CD4-positive, alpha-beta T cell treated with Interleukin-15 for 4 hours (primary cell): ENCODE measurements at places on chromosomes 6 and 20.

- no peak for DNase-seq
These were observed 18.5 kb upstream of the DCBLD1 start for GRCh38 chr6:117463762-117464665.

DNA sequence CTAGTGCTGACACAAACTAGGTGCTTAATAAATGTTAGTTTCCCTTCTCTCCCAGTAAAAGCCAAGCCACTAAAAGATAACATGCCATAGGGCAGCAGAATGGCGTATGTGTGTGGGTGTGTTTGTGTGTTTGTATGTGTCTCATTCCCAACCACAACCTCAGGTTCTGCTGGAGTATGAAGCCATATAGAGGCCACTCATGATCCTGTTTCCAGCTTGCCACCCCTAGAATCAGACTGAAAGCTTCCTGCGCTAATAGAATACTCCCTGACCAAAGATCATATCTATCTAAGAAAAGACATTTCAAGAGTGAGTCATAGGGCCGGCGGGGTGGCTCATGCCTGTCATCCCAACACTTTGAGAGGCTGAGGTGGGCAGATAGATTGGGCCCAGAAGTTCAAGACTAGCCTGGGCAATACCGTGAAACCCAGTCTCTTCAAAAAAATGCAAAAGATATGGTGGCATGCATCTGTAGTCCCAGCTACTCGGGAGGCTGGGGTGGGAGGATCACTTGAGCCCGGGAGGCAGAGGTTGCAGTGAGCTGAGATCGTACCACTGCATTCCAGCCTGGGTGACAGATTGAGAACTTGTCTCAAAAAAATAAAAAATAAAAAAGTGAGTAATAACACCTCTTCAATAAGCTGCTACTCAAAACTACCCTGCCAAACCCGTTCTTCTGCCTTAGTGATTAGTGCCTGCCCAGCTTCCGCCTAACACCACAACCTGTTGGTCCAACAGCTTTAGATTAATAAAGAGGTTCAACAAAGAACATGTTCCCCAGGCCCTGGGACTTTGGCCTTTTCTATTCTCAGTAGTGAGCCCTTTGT lies 11.8 kb upstream of the SNRPC start:
- DNase-seq = no peak

DNA sequence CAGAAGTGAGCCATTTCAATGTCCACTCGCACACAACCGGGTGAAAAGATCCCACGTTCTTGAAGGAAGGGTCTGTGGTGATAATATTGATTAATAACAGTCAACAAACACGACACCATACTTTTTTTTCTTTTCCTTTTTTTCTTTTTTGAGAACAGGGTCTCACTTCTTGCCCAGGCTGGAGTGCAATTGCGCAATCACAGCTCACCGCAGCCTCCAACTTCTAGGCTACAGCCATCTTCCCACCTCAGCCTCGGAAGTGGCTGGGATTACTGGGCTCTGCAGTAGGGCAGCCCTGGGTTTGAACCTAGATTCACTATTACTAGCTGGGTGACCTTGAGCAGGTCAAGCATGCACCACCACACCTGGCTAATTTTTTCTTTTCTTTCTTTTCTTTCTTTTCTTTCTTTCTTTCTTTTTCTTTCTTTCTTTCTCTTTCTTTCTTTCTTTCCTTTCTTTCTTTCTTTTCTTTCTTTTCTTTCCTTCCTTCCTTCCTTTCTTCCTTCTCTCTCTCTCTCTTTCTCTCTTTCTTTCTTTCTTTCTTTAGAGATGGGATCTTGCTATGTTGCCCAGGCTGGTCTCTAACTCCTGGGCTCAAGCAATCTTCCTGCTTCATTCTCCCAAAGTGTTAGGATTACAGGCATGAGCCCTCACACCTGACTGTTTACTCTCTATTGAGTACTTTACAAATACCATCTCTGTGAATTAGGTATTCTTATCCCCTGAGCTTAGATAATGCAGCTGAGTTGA lies 123.9 kb downstream of the SNX5 start:
- no peak for DNase-seq

- DNase-seq = peak; percentile 67
These were observed 37.1 kb downstream of the CD109 start for GRCh38 chr6:73732845-73733675.

GRCh38 chr6:17226786-17227233 lies 54.4 kb upstream of the RBM24 start:
- no peak for DNase-seq

- peak; percentile 24 for DNase-seq
These were observed 31.8 kb upstream of the ELMO2 start for GRCh38 chr20:46438156-46438750.

DNA sequence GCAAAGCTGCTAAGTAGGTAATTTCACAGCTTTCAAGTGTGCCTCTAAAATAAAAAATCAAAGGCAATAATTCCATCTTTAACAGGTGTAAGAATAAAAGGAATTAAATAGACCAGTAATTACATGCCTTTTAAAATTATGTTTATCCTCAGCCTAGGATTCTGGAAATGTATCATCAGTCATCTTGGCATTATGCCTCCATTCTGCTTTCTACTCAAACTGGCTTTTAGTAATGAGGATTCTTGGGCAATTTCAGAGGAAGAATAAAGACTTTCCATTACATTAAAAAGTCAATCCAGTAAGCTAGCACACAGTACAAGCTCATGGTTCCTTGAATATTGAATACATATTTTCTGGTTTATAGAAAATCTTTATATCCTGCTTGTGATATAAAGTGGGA lies 44.7 kb downstream of the GSTA2 start:
- no peak for DNase-seq

- no peak for DNase-seq
These were observed 1.8 kb downstream of the CHMP4B start for GRCh38 chr20:33812908-33813462.

DNA sequence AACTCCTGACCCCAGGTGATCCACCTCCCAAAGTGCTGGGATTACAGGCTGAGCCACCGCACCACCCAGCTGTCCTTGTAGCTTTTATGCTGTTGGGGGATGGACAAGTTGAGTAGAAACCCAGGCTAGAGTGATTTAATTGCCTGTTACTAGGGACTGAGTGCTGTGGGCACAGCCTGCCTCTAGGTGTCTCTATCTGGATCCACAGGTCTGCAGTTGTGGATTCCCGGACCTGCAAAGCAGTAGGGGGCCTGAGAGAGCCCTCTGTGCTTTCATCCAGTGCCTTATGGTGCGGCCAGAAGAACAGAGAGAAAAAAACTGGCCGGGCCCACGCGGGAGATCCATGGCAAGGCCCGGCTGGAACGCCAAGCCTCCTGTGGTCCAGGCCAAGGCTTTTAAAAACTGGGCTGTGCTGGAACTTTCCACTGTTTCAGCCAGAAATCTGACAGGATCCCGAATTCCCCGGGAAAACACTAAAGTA lies 5.2 kb downstream of the SIRPA start:
- no peak for DNase-seq

- DNase-seq = no peak
These were observed 83.8 kb upstream of the ELOVL5 start for GRCh38 chr6:53432318-53433161.

- no peak for DNase-seq
These were observed 7.0 kb upstream of the ID4 start for GRCh38 chr6:19830171-19830570.

- DNase-seq = no peak
These were observed 270.0 kb upstream of the HSF2 start for GRCh38 chr6:122129313-122130025.

- no peak for DNase-seq
These were observed 250.5 kb downstream of the TAF4 start for GRCh38 chr20:61815176-61815575.

DNA sequence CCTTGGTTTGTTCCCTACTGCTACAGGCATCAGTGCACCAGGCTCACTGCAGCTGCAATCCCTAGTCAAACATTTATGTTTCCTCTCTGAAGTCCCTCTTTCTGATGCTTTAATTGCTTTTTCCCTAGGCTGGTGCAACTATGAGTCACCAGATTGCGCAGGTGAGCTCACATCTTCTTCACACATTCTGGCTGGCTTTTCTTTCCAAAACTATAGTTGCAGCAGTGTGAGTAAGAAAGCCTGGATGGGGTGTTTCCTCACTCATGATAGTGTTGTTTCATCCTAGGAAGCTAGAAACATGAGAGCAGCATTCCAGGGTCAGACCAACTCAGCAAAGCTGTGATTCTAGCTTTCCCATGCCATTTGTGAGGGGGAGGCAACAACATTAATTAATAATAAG lies 296.4 kb downstream of the PAX1 start:
- DNase-seq = no peak

- peak; percentile 58 for DNase-seq
These were observed 192.0 kb downstream of the PREX1 start for GRCh38 chr20:48635791-48636267.

- no peak for DNase-seq
These were observed 62.6 kb downstream of the FAM50B start for GRCh38 chr6:3911614-3912336.

- no peak for DNase-seq
These were observed 540.7 kb downstream of the BCKDHB start for GRCh38 chr6:80647156-80647555.

- DNase-seq = no peak
These were observed 101.1 kb downstream of the YTHDF1 start for GRCh38 chr20:63114693-63115311.

GRCh38 chr20:9323622-9324021 lies 190.8 kb upstream of the LAMP5 start:
- DNase-seq = no peak

- DNase-seq = peak; percentile 71
These were observed 74.1 kb downstream of the LAMA4 start for GRCh38 chr6:112180095-112180820.

DNA sequence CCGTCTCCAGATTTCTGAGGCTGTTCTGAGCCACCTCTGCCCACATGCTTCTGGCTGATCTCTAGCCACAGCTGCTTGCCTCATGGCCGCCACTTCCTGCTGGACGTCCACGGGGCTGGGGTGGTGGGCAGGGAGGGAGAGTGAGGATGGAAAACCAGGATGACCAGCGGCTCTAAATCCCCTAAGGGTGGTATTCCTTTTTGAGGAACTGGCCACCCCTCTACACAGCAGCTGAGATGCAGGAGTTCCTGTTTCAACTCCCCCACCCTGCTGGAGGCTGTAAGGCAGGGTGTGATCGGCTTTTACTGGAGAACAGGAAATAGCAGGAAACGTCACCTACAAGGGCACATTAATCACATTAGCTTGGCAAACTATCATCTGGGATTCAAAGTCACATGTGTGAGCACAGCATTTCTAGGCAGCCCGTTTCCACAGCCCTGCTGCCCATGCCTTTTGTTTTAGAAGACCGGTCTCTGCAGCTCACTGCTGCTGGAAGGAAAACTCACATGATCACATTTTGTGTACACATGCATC lies 181.6 kb upstream of the ECI2 start:
- DNase-seq = no peak

GRCh38 chr20:41889844-41890224 lies 271.7 kb upstream of the CHD6 start:
- DNase-seq = no peak

GRCh38 chr6:40054602-40055001 lies 120.3 kb upstream of the MOCS1 start:
- DNase-seq = no peak

GRCh38 chr6:5442319-5442718 lies 181.0 kb downstream of the FARS2 start:
- no peak for DNase-seq

DNA sequence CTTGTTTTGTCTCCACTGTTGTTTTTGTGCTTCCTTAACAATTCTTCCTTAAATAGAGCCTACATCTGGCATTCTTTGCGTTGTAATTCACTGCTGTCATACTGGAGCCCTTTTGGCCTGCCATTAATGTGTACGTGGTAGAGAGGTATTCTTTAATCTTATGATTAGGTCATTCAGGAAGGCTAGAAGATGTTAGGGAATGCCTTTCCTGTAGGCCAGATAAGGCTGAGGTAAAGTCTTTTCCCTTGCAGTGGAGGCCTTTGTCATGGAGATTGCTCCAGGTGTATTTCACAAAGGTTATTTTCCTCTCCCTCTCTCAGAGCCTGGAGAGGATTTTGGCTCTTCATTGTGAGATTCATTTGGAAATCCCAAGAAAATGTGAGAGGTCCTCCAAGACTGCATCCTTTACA lies 146.9 kb downstream of the FUT9 start:
- no peak for DNase-seq

GRCh38 chr20:37439223-37439933 lies 81.7 kb upstream of the NNAT start:
- DNase-seq = no peak

DNA sequence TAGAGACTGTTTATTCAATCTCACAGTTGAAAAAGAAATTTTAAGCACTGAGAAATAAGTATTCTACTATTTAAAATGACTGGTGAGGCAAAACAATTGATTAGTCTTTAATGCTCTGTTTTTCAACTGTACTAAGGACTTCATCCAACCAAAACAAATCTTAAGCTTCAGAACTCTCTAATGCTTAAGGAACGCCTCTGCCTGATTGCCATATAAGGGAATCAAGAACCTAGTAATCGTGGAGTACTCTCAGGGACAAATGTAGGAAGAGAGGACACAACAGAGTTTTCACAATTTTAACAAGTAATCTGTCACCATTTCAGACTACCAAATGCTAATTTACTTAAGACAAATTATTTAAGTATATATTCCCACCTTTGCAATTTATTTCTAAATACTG lies 16.1 kb downstream of the FBXO30 start:
- DNase-seq = no peak

- DNase-seq = no peak
These were observed 79.7 kb upstream of the JARID2 start for GRCh38 chr6:15166121-15166520.

- no peak for DNase-seq
These were observed 148.3 kb downstream of the SMOC2 start for GRCh38 chr6:168589275-168589674.

GRCh38 chr20:61443443-61444126 lies 191.5 kb downstream of the CDH4 start:
- no peak for DNase-seq

GRCh38 chr6:104789770-104790190 lies 69.9 kb downstream of the HACE1 start:
- DNase-seq = peak; percentile 20

DNA sequence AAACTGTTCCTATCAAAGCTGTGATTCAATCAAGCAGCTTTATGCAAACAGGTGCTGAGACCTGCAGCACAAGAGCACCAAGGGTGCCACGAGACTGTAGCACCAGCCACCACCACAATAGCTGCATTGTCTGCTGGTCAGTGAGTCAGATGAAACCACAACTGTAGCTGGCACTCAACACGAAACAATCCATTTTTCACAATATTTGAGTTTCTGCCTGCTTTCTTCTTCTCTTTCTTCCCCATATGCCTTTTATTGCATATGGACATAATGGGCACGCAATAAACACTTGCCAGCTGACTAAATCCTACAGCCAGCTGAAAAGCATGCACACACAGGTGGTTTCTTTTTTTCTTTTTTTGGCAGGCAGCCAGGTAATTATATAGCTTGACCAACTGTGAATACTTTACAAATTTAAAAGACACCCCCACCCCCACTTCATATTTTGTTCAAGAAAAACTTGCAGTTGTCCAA lies 16.6 kb downstream of the SLC2A12 start:
- no peak for DNase-seq

- no peak for DNase-seq
These were observed 2.0 kb upstream of the ZNFX1 start for GRCh38 chr20:49279677-49280462.

GRCh38 chr20:62448788-62449187 lies 21.4 kb upstream of the RBBP8NL start:
- DNase-seq = no peak

- DNase-seq = no peak
These were observed 1.9 kb upstream of the NR2E1 start for GRCh38 chr6:108163644-108164542.
